ENCODE measurements at places on chromosomes 5 and 9.

GRCh38 chr9:25935188-25935587 lies 256.9 kb upstream of the TUSC1 start:
- no peak for DNase-seq

- no peak for DNase-seq
Observed at GRCh38 chr5:113480243-113480642, 8.0 kb downstream of the MCC start.

DNA sequence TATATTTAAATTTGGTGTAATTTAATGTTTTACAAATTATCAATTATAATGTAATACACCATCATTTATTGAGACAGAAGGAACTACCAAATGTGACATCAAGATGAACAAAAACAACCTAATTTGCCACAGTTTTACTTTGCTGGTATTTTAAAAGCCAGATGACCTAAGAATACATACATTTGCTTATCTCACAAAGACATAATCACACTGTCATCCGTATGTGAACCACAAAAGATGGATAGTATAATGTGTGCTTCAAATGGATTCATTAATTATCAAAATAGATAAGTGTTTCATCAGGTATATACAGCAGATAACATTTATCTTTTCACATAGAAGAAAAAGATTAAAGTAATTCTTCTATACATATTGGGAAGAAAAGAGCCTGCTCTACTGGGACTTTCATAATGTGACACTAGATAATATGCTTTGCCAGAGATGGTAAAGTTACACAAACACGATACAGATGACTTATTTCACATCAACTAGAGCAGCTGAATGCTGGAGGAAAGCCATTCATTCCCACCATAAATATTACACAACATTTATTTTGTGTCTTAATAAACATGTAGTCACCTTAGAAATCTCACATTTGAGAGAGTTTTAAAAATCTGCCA lies 278.5 kb downstream of the ISL1 start:
- DNase-seq: no peak

DNA sequence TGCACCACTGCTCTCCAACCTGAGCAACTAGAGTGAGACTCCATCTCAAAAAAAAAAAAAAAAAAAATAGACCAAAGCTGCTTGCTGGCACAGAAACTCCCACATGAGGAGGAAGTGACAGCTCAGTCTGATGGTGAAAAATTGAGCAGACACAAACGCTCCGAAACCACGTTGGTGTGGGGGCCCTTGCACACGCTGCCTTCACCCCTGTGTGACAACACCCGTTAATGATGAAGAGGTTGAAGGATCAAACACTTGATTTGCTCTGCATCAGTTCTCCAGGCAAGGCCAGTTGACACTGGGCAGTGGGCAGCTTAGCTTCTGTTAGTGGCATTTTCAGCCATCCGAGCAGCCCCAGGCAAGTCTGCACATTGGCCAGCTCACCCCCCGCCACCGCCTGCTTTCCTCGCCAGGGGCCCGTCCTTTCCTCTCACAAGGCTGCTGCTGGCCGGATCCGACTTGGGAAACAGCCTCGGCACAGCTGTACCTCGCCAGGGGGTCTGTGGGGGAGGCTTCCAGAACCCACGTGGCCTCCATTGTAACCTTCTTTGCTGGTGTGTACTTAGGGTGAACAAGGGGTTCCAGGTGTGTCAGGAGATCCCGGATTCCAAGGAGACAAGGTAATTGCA lies 79.8 kb downstream of the COL27A1 start:
- no peak for DNase-seq

DNA sequence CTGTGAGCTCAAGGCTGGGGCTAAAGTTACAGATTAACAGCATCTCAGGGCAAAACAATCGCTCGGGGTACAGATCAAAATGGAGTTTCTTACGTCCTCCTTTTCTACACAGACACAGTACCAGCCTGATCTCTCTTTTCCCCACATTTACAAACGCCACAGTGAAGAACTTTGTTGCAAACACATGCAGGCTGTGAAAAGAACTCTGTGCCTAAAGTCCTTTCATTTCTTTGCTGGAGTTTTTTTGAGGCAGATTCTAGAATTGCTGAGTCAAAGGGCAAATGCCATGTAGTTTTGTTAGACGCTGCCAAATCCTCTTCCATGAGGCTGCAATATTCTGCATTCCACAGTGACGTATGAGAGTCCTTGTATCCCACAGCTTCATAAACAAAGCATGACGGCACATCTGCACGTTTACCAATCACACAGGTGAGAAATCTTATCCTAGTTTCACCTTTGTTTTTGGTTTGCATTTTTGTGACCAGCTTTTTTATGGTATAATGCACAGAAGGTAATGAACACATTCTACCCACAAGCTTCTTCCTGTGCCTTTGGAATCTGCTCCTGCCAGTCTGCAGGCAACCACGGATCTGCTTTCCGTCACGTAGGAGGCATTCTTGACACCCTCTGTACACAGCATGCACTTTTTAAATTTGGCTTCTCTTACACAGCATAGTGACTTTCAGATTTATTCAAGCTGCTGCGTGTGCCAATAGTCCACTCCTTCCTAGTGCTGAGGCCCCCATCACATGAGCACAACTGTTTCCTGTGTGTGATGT lies 44.6 kb upstream of the LPCAT1 start:
- DNase-seq: no peak

GRCh38 chr5:82909771-82910170 lies 167.4 kb downstream of the TMEM167A start:
- no peak for DNase-seq

- DNase-seq: peak; percentile 52
Observed at GRCh38 chr5:96226941-96227552, 206.0 kb downstream of the PCSK1 start.

DNA sequence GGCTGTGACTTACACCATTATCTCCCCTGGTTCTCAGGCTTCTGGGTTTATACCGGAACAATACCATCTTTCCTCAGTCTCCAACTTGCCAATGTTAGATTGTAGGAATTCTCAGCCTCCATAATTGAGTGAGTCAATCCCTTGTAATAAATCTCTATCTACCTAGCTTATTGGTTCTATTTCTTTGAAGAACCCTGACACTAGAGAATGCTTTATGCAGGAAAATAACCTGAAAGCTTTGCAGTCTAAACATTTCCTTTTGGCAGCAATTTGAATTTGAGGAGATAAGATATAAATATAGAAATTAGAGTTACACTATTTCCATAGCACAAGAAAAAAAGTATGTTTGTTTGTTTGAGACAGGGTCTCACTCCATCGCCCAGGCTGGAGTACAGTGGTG lies 278.1 kb upstream of the CDH18 start:
- DNase-seq: no peak

DNA sequence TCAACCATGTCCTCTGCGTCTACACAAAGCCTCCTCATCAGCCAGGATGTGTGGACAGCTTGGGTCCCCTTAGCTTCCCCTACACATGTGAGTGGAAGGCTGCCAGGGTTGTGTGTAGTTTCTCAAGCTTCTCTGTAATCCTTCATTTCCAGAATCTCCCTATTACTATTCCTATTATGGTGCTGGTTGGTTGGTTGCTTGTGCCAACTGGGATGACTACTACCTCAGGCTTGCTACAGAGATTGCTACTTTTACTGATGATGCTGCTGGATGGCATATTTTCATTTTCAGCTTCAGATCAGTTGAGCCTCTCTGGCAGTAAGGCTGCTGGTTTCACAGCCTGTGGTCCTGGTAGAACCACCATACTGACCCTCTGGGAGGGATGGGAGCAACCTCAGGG lies 39.9 kb downstream of the ATG10 start:
- DNase-seq: no peak

- DNase-seq: no peak
Observed at GRCh38 chr5:132677682-132678400, 4.1 kb downstream of the IL4 start.

DNA sequence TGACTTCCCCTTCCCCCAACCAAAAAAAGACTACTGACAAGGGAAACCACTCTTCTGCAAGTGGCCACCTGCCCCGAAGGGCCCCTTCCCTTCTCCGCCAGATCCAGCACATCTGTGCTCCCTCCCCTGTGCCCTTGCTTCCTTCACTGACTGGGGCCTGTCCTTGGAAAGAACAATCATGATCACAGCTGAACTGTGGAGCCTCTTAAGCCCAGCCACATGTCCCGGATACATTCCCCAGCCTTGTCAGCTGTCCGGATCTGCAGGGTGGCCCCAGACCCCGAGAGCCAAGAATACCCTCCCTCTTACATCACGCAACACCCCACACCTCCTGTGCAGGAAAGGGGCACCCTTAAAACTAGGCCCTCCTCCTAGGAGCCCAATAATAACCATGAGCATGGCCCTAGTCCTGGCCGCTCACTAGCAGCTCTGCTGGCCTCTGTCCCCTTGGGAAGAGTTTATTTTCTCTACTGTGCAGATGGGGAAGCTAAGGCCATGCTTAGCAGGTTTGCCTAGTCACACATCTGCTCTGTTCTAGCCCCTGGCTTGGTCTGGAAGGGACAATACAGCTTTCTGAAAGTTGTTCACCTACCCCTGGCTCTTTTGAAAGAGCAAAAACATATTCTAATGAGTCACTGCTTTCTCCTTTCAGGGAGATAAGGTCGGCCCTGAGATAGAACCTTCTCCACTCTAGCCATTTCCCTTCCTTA lies 3.8 kb downstream of the SPRY4 start:
- peak; percentile 90 for DNase-seq

DNA sequence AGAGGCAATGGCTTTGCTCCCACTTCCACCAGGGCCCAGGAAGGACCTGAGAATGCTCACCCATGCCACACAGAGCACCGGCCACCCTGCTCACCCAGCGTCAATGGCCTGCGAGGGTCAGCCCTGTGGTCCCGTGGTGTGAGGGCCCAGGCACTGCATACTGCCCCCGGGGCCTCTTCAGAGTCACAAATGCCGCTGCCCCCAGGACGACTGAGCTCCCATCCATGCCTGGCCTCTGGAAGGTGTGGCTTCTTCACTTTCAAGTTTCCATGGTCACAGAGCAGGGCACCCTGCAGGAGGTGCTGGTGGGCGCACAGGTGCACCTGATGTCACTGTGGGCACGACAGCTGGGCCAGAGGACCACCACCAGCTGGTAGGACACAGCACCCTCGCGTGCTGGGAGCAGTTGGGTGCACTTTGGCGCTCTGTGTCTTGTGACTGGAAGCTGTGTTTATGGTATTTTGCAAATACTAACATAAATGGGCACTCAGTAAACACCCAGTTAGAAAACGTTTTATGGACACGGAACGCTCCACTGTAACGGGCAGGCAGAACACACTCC lies 12.5 kb upstream of the ZDHHC11 start:
- no peak for DNase-seq

DNA sequence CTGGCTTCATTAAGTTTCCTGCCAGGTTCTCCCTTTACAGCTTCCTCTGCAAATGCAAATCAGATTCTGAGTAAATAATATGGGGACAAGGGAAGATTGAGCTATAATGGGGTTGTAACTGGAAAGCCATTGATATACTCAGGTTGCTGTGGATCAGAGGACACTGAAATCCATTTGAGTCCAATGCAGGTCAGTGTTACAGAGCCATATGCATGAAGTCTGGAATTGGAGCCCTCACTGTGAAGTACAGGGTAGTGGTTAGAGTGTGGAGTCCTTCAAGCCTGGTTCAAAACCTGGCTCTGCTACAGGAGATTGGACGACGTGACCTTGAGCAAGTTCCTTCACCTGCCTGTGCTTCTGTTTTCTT lies 48.7 kb downstream of the TIMD4 start:
- DNase-seq: no peak
